ENCODE measurements at places on chromosomes 4 and X.

DNA sequence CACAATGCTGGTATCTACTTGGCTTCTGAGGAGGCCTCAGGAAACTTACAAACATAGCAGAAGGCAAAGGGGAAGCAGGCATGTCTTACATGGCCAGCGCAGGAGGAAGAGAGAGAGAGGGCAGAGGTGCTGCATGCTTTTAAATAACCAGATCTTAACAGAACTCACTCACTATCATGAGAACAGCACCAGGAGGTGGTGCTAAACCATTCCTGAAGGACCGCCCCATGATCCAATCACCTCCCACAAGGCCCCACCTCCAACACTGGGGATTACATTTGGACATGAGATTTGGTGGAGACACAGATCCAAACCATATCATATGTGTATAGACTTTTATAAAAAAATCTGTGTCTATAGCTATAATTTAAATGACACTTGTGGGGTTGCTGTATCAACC is 48.6 kb upstream of the ERVMER34-1 start:
- DNase-seq, result no peak

GRCh38 chr4:6233929-6234328 is 33.6 kb upstream of the JAKMIP1 start:
- DNase-seq, result no peak

DNA sequence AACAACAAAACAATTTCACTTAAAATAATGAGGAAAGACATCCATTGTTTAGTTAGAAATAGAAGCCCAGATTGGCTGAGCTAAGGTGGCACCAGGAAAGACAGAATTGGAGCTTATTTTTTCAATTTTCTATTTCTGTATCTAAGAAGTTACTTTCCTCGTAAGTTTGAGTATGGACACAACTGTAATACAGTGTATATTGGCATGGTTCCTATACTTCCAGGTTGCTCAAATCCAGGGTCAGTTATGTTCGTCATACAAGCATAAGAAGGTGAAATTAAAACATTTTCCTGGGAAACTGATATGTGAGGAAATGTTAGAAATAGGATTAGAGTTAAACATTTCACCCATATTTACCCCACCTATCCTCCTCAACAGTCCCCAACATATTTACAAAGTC is 170.4 kb upstream of the AGA start:
- no peak for DNase-seq

- DNase-seq, result no peak
Observed at GRCh38 chr4:81482326-81482725, 10.6 kb upstream of the RASGEF1B start.

DNA sequence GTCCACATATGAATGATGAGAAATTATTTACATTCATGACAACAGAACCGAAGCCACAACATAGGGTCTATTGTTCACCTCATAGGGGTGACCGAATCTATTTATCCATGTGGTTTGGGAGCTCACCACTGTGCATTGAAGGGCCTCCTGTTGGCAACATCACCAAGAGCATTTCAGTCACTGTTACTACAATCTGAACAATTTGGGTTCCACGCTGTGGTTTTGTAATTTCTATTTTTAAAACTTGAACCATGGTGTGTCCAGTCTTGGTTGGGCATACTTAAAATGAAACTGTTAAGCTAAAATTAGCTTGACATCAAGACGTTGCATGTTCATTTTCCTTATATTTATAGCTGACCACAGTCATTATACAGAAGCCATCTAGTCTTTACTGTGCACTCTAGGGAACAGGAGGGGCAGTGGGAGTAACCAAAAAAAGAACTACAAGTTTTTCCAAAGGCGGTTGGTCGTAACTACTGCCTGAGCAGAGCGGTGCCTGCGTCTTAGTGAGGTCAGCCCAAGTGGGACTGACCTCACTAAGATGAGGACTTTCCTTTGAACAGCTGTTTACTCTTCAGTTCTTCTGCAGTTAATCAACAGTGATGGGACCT is 192.1 kb downstream of the SPRY1 start:
- no peak for DNase-seq

DNA sequence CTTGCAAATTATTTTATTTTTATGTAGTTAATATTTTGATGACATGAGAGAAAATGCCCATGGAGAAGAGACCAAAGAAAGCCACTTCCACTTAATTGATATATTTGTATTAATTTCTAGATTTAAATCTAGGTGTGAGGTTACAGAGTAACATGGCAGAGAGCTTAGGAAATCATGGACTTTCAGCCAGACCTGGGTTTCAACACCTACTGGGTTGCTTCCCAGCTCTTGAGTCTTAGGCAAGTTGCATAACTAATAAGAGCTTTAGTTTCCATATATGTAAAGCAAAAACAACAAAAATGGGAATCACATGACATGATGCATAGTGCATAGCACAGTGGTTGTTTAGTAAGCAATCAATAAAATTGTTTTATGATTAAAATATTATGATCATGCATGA is 413.3 kb downstream of the CCSER1 start:
- no peak for DNase-seq

GRCh38 chr4:97103252-97103651 is 1040.0 kb downstream of the STPG2 start:
- no peak for DNase-seq

DNA sequence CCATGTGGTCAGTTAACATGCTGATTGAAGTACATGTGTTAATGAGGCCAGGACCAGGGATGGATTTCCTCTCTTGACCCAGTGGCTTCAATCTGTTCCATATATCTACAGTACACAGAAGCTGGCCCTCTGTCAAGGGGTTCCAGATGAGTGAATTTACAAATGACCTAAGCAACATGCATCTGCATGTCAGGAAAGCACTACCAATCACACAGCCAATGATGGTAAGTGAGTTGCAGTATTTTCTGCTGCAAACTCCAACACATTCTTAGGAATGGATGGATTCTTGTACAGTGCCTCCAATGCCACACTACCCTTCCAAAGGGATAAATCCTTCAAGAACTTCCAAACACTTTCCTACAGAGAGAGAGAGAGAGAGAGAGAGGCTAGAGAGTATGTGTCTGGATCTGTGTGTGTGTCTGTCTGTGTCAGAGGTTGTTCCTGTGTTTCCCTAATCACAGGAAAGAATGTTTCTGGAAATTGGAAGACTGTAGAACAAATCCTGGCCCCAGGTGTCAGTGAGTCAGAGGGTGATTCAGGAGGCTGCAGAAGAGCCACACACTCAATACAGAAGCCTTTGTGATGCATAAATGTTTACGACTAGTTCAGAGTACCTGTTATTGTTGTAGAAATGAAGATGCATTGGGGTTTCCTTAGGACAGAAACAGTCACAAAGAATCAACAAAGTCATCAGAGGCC is 107.5 kb downstream of the GUCY2F start:
- DNase-seq, result no peak

Measured in NCI-H524 (cell line).